Stimulated activated CD8-positive, alpha-beta memory T cell treated with anti-CD3 and anti-CD28 coated beads, Interleukin-7, amount 100 ng/mL, for 24 hours (primary cell): ENCODE measurements at places on chromosomes 7 and 10.

DNA sequence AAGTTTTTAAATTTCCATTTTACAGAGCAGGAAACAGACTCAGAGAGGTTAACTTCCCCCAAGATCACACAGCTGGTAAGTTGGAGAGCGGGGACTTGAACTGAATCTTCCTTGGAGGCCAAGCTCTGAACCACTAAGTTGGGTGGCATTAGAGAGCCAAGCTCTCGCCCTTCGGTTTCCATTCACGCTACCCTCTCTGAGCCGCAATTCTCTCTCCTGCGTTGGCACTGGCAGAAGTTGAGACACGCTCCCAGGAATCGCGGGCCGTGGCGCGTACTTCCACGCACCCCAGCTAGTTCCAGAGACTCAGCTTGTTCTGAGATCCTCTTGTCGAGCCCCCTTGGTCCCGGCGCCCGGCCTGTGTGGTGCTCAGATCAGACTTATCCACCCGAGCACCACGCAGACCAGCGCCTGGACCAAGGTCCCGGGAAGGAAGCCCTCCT is 29.3 kb upstream of the VAX1 start:
- no peak for DNase-seq

- DNase-seq: no peak
Measured at GRCh38 chr10:111833251-111833650, 350.3 kb downstream of the GPAM start.

DNA sequence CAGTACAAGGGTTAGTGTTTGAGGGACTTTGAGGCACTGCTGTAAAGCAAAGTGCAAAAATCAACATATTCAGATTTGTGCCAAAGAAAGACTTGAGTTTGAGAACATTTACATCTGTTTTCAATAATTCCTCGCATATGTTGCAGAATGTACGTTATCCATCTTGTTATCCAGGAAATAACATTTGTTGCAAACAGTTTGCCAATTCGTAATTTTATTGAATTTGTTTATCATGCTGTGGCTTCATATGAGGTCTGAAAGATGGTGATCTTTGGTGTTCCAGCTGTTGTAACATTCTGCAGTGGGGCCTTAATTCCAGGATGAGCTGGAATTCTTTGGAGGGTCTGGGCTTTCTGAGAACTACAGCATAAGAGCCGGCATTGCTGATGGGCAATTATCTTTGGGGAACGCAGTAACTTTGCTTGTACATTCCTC is 396.2 kb downstream of the LRMDA start:
- no peak for DNase-seq

DNA sequence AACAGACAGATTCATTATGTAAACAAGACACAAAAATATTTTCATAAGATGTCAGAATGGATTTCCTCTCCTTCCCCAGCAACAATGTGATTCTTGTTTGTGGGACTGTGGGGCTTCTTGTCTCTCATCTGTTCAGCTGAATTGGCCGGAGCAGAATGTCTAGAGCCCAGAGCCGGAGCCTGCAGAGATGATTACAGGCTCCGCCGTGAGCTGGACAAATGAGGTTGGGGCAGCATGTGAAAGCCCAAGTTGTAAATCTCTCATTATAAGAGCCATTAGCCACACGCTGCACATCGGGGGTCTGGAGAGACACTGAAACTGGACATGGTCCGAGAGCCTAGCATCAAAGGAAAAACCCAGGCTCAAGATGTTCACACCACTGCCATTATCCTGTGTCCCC is 137.0 kb upstream of the ADAM12 start:
- no peak for DNase-seq

DNA sequence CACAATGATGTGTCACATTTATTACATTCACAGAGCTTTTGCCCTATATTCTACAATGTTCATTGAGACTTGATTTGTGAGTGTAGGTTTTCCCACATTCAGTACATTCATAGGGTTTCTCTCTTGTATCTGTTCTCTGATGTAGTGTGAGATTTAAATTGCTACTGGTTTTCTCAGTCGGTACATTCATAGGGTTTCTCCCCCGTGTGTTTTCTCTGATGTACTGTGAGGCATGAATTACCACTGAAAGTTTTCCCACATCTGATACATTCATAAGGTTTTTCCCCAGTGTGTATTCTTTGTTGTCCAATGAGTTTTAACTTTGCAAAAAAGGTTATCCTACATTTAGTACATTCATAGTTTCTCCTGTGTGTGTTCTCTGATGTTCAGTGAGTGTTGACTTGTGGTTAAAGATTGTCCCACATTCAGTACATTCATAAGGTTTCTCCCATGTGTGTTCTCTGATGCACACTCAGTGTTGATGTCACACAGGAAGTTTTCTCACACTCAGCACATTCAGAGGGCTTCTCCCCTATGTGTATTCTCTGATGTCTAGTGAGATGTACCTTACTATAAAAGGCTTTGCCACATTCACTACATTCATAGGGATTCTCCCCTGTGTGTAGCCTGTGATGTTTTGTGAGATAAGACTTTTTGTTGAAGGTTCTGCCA is 63.0 kb downstream of the ZNF248 start:
- no peak for DNase-seq

GRCh38 chr7:141617280-141617679 is 66.1 kb downstream of the AGK start:
- DNase-seq: no peak

DNA sequence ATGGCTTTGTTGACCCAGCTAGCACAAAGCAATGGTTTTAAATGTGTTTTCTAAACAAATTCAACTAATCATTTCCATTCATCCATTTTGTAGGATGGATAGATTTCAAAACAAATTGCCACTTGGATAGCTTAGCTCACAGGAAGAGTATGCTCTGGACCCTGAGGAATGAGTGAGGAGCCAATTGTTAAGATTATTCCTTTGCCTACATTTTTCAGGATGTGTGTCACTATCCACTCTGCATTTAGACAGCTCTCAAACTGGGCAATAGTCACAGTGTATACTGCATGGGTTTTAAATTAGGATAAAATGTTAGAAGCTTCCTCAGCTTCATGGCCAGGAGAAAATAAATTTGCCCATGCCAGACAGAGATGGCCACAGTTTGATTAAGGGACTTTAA is 605.6 kb upstream of the TEX47 start:
- DNase-seq: no peak

DNA sequence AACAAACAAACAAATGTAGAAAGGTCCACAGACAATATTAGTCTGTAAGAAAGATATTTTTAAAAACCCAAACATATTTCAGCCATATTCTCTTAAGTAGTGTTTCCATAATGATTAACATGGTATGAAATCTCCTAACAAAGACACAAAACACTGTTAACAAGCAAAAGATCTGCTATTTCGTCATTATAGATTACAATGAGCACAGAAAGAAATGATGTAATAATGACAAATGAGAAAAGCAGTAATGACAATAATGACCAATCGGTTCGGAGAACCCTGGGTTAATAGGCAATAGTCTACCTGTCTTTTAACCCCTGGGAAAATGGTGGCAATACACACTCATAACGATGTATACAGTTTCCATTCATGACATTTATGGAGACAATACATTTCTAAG is 39.5 kb upstream of the NCAPG2 start:
- no peak for DNase-seq

DNA sequence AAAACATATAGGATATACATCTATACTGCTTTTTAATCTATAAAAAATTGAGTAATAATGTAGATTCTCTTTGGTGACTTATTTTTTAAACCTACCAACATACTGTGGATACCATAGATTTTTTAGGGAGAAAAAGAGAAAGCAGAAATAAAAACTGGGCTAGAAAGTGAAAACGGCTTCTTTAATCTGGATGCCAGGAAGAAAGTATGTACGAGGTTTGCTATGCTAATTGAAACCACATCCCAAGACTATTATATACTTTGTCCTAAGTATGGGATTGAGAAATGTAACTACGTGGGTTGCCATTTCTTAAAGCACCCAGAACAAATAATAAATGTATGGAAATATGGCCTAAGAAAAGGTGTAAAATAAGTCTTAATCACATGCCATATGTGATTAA is 129.0 kb upstream of the NFE2L3 start:
- no peak for DNase-seq

GRCh38 chr7:47290867-47291266 is 291.0 kb downstream of the TNS3 start:
- DNase-seq: no peak

DNA sequence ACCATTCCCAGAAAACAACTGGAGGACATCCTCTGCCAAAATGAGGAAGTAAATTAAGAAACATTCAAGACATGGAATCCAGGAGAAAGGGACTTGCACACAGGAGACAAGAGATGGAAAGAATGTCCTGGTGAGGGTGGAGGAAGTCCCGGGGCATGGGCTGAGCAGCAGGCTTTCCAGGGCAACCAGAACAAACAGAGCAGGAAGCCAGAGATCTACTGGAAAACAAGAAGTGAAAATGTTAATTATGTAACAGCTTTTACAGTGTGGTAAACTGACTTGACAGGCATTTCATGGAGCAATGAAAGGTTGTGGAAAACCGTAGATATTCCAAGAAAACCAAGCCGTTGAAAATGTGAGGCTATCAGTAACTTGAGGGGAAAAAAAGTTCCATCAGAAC is 55.2 kb upstream of the ZNF746 start:
- no peak for DNase-seq

DNA sequence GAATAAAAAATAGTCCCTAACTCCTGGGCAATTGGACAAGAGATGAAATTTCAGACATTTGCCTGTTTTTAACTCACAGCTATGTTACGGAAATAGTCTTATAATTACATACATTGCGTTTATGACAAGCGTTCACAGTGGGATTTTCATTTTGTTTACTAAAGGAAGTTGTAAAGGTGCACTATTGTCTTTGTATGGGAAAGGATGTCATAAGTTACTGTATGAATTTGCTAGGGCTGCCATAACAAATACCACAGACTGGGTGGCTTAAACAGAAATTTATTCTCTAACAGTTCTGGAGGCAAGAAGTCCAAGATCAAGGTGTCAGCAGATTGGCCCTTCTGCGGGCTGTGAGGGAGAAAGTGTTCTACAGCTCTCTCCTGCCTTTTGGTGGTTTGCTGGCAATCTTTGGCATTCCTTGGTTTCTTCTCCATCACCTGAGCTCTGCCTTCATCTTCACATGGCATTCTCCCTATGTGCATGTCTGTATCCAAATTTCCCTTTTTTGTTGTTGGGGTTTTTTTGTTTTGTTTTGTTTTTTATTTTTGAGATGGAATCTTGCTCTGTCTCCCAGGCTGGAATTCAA is 5.6 kb downstream of the NFE2L3 start:
- DNase-seq: no peak

DNA sequence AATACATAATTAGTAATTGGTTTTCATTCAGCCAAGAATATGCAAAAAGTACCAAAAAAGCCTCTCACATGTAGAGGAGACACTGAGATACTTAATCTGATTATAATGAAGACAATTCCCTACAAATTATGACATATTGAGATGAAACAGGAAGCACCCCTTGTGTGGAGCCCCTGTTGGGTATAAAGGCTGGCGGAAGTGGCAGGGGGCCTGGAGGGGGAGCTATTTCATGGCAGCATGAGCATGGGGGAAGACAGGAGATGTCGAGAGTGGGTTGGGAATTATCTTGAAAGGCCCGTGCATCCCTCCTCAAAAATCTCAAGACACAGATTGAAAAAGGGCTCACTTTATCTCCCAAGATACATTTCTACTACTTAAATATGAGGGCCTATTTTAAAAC is 96.9 kb downstream of the PIP4K2A start:
- DNase-seq: no peak

DNA sequence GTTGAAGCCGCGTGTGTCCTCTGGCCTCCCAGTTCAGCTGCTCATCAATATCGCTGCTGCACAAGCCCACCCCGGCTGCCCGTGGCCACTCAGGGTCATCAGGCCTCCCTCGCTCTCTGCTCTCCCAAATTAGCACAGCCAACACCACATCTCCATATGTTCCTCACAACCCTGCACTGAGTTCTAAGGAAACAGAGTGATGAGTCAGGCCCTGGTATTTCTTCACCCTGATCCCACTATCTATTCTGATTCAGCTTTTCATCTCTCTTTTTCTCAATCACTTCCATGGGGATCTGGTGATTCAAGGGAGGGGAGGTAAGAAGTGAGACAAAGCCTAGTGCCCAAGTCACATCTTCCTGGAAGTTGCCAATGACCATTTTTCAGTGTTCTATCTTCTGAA is 23.8 kb downstream of the CYTH3 start:
- DNase-seq: no peak

GRCh38 chr10:26733750-26734568 is 36.5 kb downstream of the PDSS1 start:
- DNase-seq: no peak

DNA sequence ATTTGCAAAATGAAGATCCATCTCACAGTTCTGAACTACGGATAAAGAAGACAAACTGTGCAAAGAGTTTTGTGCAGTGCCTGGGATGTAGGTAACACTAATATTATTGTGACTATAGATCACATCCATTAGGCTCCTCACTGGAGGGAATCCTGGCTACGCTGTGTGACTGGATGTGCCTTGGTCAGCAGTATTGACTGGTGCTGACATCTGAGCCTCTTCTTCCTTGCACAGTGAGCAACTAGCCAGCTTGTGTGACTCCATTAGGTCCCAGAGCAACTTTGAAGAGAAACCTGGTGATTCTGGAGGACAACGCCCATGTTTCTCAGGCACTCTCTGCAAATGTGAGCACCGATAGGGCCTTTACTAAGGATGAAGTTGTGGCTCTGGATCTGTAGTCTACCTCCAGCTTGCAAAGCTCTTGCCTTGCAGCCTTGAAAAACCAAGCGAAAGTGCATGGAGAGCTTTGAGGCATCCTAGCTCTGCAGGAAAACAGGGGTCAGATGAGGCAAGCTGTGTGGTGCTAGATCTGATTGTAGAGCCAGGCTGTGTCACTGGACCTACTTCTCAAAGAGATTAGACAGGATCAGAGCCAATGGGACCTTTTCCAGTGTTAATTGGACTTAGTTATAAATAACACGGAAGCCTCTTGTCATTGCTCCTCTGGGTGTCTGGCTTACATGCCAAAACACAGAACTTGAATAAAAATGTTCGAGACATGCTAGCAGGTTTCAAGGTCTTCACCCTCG is 303.6 kb upstream of the LYZL1 start:
- no peak for DNase-seq

DNA sequence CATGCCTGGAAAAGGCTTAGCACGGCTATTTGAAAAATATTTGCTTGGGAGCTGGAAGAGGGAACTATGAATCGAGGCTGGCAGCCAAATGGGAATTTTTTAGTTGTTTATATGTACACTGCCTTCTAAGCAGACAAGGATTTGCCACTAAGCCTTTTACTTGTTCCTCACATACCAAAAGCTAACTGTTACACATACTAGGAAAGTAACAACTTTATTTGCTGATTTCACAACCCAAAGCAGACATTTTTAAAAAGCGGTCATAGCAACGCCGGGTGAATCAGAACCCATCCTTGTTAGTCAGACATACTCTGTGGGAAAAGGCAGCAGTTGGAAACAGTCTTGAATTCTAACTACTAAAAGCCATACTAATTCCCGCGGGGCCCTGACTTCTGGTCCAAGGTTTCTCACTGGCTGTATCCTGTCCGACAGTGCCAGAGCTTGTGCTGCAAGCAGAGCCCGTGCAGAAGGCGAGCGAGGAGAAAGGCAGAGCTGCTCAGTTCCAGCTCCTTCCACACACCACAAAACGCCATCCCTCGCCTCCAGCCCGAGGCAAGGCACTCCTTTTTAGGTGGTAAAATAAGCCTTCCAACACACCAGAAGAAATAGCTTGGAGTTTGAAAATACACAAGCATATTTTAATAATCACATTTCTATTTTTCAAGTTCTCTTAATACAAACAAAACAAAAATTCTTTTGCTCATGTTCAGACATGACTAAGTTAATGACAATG is 89.2 kb downstream of the RNF216 start:
- no peak for DNase-seq

GRCh38 chr7:14389595-14389994 is 400.1 kb upstream of the ETV1 start:
- no peak for DNase-seq
